Suprapubic skin (tissue), 4 donors: ENCODE measurements at places on chromosomes 2 and 18. TPM values are rescaled to one million over a fixed set of nuclear protein-coding genes. Genes with fewer than 3 reads are reported as not detected.

Gene PXDN
- total RNA-seq: 7.0 TPM

Gene MOGAT1
- not detected for total RNA-seq

Gene LYPD6B
- 85.3 TPM for total RNA-seq

Gene UGT1A5
- 0.83 TPM for total RNA-seq

Gene NETO1
- total RNA-seq: not detected

Gene KCNJ3
- total RNA-seq: 0.26 TPM

Gene FBXO15
- total RNA-seq: not detected

Gene FOXI3
- total RNA-seq: 0.21 TPM

Gene FAM228A
- total RNA-seq: not detected

Gene ALS2
- 11.6 TPM for total RNA-seq

Gene SLC8A1
- 2.4 TPM for total RNA-seq

Gene CBLN2
- 0.42 TPM for total RNA-seq

DNA sequence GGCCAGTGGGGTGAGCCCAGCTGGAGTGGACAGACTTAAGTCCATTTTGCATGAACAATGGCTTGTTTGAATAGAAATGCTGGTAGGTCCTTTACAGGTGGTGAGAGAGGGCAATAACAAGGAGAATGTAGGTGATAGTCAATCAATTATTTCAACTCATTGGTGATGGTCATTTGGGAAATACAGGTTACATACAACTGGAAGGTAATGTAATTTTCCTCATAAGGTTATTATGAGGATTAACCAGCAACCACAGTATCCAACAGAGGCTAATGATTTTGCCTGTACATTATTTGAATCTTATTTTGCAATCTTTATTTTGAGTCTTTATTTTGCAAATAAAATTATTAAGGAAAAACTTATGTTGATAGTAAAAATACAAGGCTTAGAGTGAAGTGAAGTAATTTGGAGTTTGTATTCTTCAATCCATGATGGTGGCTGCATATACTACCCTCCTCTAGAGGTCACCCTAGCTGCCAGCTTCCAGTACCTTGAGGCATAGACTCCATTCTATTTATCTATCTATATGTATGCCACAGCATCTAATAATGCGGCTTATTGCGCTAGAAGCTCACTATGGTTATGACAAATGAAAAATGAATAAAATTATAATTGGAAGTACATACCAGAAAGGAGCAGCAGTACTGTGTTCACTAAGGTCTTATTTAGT lies 20.5 kb upstream of the HNMT start:
- DNase-seq: no peak

GRCh38 chr2:221999717-222000116 lies 299.1 kb downstream of the PAX3 start:
- no peak for DNase-seq

- no peak for DNase-seq
Measured at GRCh38 chr2:209460151-209460761, 36.4 kb downstream of the MAP2 start.

GRCh38 chr18:500632-501405 lies at the start of gene COLEC12:
TSS of gene COLEC12 (minus strand) at chr18:500701. CDS start at chr18:500514, 187 bp downstream.
- DNase-seq: no peak

DNA sequence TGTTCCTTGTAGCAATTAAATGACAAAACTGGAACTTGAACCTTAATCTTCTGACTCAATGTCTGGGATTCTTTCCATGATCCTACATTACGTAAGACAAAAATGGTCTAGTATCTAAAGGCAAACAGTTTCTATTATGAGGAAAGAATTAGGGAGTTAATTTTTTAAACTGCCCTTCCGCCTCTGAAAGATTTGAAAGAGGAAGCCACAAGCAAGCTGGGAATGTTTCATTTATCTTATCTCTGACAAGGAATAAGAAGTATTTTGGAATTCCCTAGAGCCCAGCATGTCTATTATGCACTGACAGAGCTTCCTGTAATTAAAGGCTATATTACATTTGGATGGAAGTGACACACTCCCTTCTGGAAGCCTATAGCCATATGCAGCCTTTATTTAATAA lies 558.8 kb upstream of the CDH2 start:
- DNase-seq: no peak

- DNase-seq: no peak
Measured at GRCh38 chr2:196742685-196743084, 56.8 kb downstream of the GTF3C3 start.

DNA sequence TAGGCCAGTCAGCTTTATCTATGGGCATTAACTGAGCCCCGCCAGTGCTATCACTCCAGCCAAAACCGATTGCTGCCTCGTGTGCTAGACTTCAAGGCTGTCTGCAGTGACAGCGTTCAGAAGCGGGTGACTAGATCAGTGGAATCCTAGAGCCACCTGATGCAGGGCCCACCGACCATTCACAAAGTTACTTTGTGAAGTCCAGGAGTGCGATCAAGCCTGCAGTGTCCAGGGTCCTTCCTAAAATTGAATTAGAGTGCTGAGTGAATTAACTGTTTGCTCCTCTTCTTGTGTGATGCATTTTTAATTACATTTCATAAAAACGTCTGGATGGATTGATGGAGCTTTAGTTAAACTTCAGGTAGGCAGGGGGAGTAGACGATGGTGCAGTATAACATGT lies 13.9 kb downstream of the PCARE start:
- DNase-seq: no peak

- DNase-seq: no peak
Measured at GRCh38 chr2:38523728-38524437, 78.8 kb downstream of the HNRNPLL start.

GRCh38 chr2:241260911-241261310 lies 54.6 kb downstream of the HDLBP start:
- DNase-seq: no peak

GRCh38 chr2:174713686-174714085 lies 50.6 kb downstream of the CHRNA1 start:
- DNase-seq: no peak

DNA sequence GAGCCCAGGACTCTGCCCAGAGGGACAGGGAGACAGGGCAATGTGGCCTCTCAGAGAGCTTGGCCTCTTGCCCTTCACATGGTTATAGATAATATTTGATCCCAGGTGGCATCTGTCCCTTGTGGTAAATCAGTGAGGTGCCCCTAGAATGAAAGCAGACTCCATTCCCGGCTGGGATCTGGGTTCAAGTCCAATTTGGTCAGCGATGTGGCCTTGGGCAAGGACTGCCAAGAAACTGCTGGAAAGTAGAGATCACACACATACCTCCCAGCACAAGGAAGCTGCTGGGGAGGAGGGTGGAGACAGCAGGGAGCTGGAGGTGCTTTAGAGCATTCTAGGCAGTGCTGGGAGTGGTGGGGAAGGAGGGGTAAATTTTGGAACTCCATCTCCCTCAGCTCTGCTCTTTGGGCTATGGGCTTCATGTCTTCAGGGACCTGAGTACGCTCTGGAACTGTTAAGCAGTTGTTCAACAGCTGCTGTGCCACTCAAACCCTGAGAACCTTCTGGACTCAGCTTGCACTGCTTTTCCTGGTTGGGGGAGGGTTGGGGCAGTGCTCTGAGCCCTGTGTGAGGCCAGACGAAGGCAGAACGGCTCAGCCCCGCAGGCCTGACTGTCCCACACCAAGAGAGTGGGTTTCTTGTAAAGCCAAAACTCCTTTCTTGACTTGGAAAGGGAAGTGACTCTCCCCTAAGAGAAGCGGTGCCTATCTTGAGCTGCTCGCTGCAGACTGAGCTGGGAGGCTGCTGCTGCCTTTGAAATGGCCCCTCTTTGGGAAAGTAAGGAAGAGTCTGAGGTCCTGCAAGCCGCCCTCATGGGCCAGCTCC lies 23.0 kb downstream of the INPP5D start:
- DNase-seq: no peak

GRCh38 chr2:20349513-20349921 lies 1.1 kb downstream of the PUM2 start:
- no peak for DNase-seq

DNA sequence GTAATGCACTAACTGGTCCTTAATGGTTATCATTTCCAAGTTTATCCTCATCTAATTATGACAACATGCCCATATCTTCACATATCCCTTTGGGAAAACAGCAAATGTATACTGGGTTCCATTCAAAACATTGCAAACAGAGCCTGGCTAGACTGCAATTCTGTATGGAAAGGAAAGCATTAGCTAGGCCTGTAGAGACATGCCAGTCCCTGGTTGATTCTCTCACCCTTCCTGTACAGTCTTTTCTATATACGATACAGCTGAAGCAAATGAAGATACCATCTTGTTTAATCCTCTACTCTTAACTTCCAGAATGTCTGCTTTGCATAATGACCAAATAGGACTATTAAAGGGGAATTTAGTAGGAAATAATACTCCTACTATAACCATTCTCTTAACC lies 294.4 kb upstream of the MC4R start:
- no peak for DNase-seq

DNA sequence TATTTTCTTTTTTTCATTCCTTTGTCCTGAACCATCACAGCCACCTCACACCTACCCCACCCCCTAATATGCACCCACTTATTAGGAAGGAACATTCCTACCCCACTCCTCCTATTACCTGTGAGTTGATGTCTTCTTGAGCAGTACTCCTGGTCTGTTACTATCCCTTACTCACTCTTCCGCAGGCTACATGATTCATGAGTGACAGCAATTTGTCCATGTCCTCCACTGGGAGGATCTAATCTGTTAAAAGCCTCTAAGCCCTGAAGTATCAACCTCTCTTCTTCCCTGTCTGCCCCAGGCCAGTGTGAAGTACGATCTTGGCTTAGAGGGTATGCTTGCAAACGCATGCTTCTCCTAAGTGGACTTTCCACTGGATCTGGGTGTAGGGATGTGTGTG lies 75.6 kb upstream of the RFX8 start:
- no peak for DNase-seq

DNA sequence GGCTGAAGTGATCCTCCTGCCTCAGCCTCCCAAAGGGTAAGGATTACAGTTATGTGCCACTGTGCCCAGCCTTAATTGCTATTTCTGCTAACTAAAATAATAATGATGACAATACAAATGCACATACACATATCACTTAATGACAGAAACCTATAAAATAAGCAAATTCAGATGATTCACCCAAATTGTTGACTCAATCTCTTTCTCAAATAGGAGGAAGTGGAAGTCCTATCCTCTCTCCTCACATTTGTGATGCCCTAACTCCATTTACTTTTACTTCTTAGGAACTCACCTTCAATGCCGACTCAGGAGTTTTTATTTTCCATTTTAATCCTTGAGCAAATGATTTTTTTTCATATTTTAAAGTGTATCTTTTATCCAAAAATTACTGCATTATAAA lies 24.5 kb upstream of the RAPH1 start:
- no peak for DNase-seq

DNA sequence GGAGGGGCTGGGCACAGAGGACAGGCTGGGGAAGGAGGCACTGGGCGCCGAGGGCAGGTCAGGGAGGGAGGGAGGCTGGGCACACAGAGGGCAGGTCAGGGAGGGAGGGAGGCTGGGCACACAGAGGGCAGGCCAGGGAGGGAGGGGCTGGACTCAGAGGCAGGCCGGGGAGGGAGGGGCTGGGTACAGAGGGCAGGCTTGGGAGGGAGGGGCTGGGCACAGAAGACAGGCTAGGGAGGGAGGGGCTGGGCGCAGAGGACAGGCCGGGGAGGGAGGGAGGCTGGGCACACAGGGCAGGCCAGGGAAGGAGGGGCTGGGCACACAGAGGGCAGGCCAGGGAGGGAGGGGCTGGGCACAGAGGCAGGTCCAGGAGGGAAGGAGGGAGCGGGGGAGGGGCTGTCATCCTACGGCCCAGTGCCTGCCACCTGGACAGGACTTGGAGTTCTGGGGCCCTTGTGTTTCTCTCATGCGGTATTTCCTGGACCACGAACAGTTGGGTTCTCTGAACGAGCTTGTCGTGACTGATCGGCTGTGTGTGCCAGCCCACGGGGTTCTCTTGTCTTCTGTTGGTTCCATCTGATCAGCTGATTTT lies 46.7 kb upstream of the KCNG2 start:
- peak; percentile 49 for DNase-seq

DNA sequence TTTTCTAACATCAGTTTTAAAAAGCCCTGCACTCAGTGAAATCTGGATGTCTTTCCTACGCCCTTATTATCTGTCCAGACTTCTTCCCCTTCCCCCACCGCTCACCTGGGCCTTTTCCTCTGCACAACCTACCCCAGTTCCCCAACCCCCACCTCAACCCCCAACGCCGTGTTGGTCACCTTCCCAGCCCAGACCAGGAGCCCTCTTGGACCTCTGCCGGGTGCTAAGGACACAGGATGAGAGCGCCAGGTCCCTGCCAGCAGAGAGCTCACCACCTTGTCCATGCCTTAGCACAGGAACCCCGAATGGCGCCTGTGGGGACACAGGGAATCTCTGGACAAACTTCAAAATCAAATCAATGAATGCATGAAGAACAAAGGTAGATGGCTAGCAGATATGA lies 966 bp upstream of the RBM43 start:
- DNase-seq: no peak

GRCh38 chr2:205800224-205800623 lies 117.9 kb downstream of the NRP2 start:
- no peak for DNase-seq

DNA sequence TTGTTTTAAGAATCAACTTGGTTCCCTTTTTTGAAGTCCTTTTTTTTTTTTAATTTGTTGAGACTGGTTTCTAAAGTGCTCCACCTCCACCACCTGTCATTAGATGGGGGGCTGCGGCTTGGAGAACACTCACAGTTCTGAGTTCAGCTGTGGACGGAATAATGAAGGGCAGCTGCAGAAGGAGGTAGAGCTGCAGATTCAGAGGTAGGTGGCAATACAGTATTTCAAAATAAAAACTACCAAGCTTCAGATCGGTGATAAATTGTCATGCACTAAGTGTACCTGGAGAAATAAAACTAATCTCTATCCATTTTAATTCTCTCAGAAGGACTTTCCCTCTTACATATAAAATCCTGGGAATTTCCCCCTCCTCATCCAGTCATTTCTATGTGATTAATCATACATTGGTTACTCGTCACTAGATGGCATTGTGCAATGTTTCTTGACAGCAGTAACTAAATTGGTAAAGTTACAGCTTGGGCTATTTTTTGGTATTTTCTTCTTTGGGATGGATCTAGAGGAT lies 81.1 kb upstream of the SLC39A10 start:
- DNase-seq: no peak

GRCh38 chr2:43484323-43484930 lies 111.4 kb downstream of the THADA start:
- no peak for DNase-seq

DNA sequence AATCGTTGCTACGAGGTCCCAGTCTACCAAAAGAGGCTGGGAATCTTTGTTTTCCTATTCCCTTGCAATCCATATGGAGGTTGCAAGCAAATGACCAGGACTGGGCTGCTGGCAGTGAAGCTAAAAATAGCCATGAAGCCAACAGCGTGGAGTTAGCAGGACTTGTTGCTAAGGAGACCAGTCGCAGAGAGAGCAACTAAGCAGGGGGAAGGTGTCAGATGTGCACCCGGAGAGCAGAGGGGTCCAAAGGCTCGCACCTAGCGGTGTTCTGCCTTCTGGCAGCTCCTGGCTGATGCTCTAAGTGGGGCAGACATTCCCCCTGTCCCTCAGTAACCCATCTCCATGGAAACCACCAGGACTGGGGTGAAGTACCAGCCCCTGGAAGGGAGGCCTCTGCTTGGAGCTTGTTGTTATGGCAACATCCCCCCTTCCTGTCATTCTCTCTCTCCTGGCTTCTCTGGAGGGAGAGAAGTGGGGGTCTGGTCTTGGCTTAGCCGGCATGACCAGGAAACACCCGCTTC lies 84.6 kb downstream of the DNMT3A start:
- DNase-seq: no peak
